ENCODE measurements at places on chromosomes 1 and 21.
A peak's percentile ranks its signal among the peaks of the same experiment; 100 is the strongest.

GRCh38 chr1:116322752-116323405 is 50.2 kb upstream of the ATP1A1 start:
- DNase-seq = no peak

GRCh38 chr1:11299225-11299574 is 26.2 kb downstream of the UBIAD1 start:
- DNase-seq = no peak

- DNase-seq = peak; percentile 3
Measured at GRCh38 chr1:54081306-54082270, 28.2 kb downstream of the TCEANC2 start.

DNA sequence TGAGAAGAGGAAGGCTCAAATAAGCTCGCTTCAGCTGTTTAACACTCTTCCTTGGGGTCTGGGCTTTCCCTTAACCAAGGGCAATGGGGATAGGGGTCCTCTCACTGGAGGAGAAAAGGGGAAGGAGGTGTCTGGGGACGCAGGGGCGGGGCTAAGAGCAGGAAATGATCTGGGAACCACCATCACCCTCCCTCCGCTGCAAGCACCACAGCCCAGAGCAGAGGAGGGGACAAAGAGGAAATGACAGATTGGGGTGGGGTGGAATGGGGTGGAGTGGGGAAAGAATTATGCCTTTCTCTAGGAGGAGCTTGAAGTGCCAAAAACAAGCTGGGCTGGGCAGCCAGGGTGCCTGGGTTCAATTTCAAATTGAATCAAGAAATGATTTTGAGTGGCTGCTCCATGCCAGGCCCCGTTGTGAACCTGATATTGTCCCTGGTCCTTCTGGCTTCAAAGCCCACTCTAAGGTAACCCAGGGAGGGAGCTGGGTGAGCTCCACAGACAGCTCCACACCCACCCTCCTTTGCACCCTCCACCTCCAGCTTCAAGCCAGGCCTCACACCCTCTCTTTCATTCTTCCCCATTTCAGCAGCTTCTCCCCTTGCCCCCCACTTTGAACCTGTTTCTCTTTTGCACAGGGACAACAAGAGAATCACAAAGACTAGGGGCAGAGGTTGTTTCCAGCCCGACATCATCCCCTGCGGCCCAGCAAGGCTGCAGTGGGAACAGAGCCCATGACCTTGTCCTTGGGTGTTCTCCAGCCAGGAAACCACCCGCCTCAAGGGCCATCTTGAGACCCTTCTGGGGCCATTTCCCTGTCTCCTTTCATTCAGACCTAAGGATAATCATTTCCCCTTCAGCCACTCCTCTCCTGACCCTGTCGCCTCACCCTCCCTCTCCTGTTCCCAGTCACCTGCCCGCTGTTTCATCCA is 1.1 kb downstream of the ARHGAP30 start:
- peak; percentile 59 for DNase-seq

DNA sequence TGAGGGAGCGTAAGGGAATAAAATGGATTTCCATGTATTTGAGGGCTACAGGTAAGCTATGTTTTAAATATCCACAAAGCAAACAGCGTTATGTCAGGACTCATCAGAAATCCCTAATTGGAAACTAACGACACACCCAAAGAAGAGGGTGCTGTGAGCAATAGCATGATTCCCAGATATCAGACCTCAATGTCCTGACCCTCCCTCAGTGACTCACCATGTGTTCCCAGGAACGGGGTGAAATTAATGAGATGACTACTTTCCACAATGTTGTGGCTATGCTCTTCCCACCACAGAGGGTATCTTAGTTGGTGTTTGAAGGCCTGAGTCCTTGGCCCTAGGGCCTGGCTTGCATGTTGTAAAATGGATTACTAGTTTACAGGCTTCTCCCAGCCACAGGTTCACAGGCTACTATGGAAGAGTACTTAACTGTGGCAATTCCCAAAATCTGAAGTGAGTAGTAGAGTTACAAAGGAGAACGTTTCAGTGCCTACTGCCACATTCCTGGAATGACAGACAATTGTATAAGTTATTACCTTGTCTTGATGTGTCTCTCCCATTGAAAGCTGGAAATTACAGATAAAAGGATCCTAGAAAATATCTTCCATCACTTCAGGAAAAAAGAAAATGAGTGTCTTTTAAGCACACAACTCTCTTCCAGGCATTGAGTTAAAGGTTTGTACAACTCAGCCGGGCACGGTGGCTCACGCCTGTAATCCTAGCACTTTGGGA is 1.7 kb upstream of the KRTAP11-1 start:
- no peak for DNase-seq

DNA sequence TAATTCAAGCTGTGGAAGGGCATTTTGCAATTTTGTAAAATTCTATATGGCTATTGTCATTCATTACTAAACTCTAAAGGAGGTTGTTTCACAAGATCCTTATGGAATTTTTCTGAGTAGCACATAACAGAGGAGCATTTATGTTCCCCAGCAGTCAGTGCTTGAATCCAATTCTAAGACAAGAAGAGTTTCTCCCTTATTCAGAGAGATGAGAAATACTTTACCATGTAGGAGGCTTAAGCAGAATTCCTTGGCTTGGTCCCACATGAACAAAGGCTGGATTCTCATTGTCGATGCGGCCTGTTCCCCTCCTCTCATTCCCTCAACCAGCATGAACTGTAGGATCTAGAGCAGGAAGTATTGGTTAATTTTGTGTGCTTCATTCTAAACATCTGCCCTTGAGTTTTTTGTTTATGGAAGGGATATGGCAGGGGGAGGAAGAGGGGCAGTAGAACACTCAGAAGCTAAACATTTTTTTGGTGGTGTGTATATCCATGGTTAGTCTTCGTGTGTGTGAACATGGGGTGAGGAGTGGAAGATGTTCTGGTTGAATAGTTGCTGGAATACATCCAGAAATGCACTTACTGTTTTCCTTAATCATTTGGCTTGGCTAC is 74.3 kb downstream of the LAMC1 start:
- no peak for DNase-seq

GRCh38 chr1:153428791-153429190 is 12.5 kb downstream of the S100A7A start:
- no peak for DNase-seq

DNA sequence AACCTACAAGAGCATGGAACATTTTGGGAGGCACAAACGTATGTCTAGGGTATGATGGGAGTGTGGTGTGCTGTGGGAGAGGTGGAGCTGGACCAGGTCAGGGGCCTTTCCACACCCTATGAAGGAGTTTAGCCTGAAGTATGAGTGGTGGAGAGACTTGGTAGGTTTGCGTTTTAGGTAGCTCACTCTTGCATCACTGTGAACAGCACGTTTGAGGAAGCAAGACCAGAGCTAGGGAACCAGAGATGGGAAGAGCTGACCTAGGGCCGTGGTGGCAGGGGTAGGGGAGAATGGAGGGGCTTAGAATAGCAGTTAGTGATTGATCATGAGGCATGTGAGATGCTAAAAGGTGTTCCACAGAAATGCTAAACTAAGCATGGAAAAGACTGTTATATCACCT is 25.1 kb upstream of the ZFP69B start:
- DNase-seq = no peak

GRCh38 chr1:223827193-223827663 is 18.5 kb downstream of the TP53BP2 start:
- no peak for DNase-seq

DNA sequence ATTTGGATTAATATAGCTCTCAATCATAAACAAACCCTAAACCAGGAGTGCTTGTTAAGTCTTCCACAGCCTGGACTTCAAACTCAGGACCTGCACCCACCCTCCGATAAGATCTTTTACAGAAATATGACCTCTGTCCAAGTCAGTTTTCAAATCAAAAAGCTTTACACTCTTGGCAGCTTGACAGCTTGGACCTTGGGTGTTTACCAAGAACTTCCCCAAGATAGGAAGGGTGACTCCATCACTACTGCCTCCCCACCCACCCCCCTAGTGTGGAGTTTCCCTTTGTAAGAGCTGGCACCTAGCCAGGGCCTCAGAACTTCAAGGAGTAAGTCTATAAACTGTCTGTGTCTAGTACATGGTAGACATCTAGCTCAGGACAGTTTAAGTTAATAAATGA is 9.6 kb downstream of the BCAR3 start:
- DNase-seq = no peak

DNA sequence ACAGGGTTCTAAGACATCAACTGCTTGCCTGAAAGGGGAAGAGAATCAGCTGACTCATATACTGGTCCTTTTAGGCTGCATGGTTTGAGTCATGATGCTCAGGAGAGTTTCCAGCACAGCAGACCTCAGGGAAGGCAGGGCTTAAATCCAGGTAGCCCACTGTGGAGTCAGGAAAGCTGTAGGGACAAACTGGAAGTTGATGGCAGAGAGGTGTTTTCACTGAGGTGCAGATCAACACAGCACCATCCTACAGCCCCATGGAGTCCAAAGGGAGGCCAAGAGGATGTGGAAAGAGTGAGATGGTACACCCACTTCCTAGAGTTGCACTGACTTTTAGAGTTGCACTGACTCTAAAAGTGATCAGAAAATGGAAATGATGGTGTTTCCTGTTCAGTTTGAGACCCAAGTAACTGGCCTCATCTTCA is 252.4 kb upstream of the DUSP10 start:
- DNase-seq = peak; percentile 9

DNA sequence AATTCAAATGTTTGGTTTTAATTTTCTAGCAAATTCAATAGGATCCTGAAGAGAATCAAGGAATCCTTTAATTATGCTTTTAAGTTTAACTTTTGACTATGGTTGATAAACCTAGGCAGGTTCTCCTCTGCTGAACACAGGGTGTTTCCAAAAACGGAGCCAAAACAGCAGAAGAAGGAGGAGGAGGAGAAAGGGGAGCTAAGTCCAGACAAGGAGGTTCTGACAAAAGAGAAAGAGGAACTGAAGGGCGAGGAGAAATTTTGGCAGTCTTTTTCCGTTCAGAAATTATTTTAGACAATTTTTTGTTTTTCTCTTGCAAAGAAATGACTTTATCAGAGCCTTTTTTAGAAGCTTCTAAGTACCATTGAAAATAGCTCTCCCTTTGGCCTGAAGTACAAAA is 33.2 kb upstream of the FNBP1L start:
- no peak for DNase-seq

DNA sequence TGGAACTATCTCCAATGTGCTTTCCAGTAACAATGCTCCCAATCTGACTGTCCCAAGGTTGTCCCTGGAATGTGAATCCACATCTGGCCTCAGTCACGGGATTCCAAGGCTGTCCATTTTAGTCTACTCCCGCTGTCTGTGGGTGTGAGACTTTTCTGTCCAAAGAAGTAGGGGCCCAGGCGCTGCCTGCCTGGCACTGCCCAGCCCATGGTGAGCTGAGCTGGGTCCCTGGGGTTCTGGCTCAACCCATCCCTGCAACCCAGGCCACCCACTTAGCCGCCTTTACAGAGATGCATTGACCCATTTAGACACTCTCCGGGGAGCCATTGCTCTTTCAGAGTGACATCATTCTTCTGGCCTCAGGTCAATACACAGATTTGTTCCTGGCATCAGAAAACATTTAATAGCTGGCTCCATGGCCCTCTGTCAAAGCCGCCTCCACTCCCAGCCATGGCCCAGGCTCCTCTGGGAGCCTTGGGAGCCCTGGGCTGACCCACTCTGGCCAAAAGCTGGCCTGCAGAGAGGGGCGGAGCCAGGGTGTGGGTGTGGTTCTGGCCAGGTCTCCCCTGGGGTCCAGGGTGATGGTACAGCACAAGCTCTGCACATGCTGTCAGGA is 47.2 kb upstream of the PAX7 start:
- DNase-seq = no peak

DNA sequence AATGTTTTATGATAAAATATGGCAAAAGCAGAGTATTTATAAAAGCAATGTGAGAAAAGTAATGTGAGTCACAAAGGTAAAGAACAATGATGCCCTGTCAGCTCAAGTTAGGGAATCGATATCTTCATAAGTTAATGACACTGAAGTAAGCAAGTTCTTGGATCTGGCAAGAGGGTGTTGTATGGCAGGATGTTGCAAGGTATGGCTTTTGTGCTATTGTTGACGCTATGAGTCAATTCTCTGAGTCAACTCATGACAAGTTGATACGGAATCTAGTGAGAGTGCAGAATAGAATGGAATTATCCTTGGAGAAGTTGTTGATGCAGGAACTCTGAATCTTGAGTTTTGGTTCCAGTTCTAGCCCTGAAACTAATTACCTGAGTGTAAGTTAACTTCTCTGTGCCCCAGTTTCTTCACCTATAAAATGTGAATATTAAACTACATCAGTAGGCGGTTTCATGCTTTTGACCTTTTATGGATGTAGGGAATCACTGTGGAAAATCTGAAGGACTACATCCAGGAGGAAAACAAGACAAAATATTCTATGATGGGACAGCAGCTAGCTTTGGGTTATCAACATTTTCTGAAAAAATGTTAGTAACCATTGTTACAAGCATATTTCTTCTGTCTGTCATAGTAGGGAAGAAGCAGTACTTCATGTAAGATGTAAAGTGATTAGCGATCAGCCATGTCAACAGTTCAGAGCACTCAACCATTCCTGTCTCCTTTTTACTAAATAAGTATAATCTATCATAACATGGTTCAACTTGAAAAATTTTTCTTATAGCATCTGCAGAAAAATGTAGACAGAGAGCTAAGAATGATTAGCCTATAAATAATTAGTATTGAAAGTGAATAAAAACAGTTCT is 96.9 kb downstream of the ATP6V1G3 start:
- no peak for DNase-seq

GRCh38 chr1:62682531-62682930 is 5.7 kb downstream of the DOCK7 start:
- no peak for DNase-seq
